M059J (cell line): ENCODE measurements at places on chromosomes 1 and 21. TPM values are rescaled to one million over a fixed set of nuclear protein-coding genes. Genes with fewer than 3 reads are reported as not detected.

The CRYZ gene
- total RNA-seq = 58.6 and 72.8 TPM in 2 replicates

GRCh38 chr1:10508511-10508951, 33.8 kb downstream of the PEX14 start:
- peak; percentile 65 for DNase-seq

DNA sequence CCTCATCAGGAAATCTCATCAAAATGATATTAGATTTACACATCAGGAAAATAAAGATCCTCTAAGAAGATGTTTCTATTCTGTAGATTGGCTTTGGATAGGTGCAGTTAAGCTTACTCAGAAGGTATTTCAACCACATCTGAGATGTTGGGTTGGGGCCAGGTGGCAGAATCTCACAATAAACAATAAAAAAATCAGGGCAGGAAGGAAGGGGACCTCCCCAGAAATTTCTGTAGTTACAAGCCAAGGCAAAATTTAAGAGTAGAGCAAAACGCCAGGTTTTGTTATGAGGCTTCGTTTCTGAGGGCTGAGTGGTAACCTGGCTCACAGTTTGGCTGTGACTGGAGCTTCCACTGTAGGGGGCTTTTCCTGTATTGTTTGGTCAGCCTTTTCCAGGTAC, 84.8 kb downstream of the HUNK start:
- DNase-seq = no peak

DNA sequence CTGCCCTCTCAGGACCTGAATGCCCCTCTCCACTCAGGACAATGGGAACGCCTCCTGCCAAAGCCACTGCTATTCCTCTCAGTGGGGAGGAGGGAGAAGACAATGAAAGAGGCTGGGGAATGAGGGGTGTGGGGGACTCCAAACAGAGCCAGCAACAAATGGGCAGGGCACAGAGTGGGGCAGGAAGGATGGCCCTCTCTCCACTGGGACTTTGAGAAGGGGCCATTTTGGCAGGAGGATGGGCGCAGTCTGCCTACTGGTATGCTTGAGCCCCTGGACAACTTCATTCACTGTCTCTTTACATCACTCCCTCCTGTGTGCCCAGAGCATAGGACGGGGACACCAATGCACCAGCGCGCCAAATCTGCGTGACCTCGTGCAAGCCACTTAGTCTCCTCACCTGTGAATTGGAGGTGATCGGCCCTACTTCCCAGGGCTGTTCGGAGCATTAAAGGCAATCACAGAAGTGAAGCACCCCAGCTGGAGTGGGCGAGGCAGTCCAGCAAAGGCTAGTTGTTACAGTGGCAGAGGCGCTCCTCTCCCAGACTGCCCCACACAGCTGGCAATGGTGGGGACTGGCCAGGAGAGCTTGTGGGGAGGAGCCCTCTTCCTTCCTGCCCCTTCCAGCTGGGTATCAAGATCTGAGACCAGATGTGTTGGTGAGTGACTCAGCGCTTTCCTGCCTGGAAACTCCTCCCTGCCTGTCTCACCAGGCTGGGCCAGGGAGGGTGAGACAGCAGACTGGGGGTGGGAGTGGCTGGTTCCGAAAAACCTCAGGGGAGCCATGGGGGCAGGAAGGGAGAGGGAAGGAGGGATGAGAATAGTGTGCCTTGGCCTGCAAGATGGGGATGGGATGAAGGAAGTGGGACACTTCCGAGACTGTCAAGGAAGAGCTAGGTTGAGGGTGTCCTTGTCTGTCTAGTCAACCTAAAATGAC, 22.4 kb upstream of the SYNC start:
- peak; percentile 91 for DNase-seq

DNA sequence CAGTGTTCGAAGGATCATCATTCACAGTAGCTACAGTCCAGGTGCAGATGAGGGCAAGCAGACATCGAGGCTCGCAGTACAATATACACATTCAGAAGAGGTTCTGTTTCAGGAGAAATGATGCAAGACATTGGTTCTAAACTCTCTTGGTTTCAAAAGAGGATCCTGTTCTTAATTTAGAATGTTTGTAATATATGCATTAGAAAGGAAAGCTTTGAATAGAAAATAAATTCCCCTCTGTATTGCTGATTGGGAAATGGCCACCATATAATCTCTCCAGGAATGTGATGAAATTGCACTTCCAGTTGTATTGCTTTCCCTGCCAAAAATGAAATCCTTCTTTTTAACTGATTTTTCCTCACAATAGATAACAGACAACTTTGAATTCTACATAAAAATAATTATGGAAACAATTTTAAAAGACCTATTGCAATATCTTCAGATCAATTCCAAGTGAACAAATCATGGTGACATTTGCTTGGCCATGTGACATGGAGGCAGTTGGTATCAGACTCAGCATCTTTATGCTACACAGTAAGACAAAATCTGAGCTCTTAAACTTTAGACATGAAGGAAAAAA, 27.6 kb upstream of the SIPA1L2 start:
- DNase-seq = no peak

GRCh38 chr1:200473698-200474371, 64.0 kb upstream of the ZNF281 start:
- no peak for DNase-seq

DNA sequence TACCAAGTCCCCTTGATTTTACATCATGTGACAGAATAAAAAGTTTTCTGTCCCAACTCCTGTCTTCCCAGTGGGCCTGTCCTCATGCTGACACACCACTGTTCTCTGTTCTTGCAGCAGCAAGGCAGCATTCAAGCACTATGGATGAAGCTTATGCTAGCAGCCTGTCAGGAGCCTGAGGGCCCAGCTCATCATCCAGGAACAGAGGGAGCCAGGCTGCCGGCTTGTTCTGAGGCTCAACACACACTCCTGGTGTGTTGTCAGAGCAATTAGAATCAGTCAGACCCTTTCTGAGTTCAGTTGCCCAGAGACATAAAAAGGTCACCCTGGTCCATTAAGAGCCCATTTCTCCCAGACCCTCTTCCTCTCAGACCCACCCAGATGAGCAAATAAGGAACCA, 282.9 kb downstream of the SEC16B start:
- no peak for DNase-seq
